NCI-H774 (cell line): ENCODE measurements at places on chromosomes 1 and 21.

DNA sequence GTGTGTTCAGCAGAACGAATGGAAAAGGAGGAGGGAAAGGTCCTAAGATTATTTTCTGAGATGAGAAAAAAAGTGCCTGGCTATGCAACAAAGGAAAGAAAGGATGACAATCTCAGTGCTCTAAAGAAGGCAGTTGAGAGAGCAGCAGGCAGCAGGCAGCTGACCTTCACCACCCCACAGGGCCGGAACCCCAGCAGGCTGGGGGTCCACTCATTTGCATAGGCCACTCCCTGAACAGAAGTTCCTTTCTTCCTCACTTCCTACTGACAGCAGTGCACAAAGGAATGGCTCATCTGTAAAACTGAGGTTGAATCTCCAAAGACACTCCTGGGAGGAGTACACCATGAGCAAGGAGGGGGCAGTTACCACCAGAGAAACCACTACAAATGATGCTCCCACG lies 41.4 kb upstream of the TNR start:
- no peak for DNase-seq

DNA sequence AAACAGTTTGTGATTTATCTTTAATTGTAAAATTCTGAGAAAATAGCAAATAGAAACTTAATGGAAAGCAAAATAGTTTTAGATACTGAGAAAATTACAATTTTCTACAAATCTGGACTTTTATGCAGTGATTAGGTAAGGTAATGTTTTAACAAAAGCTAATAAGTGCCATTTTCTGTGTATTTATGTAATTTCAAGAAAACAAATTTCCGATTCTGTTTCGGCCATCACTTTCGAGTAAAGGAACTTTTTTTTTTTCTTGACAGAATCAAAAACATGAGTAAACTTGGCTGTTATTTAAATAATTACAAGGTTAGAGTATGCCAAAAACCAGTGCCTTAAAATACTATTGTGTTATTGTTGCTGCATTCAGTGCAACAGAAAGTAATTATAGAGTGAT lies 280.4 kb upstream of the C1orf105 start:
- no peak for DNase-seq

- DNase-seq, result no peak
These were observed 183.6 kb downstream of the GIPC2 start for GRCh38 chr1:78229344-78229743.

DNA sequence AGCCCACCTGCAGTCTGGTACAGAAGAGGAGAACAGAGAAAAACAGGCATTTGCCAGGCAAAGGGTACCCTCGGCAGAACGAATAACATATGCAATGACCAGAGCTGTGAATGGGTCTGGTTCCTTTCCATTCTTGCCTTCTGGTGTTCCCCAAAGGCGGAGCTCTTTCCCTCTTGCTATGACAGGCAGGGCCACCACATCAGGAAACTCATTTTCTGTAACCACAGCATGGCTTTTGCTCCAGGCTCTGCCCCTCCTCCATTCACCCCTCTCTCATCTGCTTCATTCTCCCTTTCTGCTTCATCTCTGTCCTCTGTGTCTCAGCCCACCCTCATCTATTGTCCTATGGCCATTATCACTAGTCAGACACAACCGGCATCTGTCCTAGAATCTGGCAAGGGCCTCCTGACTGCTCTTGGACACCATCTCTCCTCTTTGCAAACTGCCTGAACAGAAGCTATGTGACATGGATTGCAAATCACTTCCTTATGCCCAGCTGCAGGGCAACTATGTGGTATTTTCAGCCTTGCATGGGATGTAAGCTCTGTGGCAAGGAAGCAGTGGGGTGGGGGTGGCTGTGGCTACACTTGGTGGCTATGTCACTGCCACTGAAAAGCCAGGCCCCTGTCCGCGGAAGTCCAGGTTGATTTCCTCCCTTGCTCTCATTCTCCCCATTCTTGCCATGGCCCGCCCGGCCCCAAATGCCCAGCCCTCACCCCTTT lies 78.8 kb upstream of the ABCD3 start:
- no peak for DNase-seq

DNA sequence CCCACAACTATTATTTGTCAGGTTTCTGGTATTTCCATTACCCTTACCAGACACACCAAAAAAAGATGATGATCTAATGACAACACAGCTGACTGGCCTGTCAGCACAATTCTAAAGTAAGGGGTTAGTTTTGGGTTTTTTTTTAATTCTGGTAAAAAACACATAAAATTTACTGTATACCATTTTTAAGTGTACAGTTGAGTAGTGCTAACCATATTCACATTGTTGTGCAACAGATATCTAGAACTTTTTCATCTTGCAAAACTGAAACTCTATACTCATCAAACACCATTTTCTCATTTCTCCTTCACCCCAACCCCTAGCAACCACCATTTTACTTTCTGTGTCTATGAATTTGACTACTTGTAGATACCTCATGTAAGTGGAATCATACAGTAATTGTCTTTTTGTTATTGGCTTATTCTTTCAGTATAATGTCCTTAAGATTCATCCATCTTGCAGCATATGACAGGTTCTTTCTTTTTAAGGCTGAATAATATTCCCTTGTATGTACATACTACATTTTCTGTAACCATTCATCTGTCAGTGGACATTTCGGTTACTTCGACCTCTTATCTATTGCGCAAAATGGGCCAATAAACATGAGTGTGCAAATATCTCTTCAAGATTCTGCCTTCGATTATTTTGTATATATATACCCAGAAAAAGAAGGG lies 29.8 kb downstream of the ARNT start:
- DNase-seq, result no peak

GRCh38 chr1:145936247-145936646 lies 9.0 kb upstream of the RBM8A start:
- DNase-seq, result no peak

GRCh38 chr1:101175466-101175865 lies 61.4 kb upstream of the S1PR1 start:
- DNase-seq, result no peak

GRCh38 chr1:181255270-181255929 lies 166.9 kb downstream of the IER5 start:
- no peak for DNase-seq

DNA sequence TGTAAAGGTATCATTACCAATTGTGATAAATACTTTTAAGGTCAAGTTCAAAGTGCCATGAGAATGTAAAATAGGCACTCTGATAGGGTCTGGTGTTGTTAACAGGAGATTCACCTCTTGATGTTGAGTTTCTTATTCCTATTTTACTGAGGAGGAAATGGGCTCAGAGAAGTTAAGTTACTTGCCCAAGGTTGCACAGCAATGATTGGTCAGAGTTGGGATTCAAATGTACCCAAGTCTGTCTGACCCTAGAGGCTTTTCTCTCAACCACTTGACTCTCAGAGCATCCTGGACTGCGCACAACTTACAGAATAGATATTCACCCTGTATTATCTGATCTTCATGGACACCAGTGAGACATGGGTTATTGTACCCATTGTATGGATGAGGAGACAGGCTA lies 33.9 kb downstream of the SOX13 start:
- DNase-seq, result no peak

- DNase-seq, result no peak
These were observed 219.6 kb downstream of the PDE4B start for GRCh38 chr1:66012106-66012784.

GRCh38 chr1:61618193-61618592 lies 106.7 kb downstream of the TM2D1 start:
- no peak for DNase-seq

DNA sequence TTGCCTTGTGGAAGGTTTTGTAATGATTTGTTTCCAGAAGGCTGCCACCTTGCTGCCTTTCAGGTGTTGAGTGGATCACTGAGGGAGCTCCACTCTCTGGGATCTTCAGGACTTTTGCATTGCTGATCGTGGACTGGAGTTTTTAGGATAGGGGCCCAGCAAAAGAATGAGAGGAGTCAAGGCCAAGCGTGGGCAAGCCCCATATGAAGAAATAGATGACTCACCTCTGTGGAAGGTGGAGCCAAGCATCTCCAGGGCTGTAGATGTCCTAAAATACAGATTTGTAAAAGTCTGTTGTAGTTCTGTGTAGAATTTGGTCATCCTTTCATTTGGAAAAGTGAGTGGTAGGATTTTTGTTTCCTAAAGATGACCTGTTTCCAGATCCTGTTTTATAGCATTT lies 67.0 kb downstream of the ST3GAL3 start:
- DNase-seq, result no peak

DNA sequence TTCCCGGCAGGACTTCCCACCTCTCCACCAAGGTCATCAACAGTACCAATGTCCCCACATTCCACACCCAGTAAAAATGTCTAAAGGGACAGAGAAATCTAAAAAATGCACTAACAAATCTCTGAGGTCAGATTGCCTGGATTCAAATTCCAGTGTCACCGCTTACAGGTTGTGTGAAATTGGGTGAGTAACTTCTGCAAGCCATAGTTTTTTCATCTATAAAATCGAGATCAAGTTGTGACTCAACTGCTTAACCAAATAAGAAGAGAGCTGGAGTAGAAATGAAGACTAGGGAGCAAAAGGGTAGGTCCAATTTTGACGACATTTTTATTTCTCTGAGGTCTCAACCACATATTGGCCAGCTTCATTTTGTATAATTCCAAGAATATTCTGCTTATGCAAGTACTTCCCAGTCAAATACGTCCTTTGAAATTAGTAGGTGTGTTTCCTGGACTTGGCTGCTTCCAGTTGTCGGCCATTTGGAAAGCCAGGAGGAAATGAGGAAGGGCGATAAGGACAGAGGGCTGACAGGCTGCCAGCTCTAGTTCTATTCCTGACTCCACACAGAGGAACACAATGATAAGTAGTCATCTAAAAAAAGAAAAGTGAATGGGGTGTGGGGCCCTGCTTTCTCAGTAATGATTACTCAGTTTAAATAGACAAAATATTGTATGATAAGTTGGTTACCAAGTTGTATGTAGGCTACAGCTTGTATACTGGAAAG lies 57.7 kb upstream of the ZC3H11B start:
- no peak for DNase-seq

- no peak for DNase-seq
These were observed 548.2 kb downstream of the PTPRU start for GRCh38 chr1:29784276-29785136.

DNA sequence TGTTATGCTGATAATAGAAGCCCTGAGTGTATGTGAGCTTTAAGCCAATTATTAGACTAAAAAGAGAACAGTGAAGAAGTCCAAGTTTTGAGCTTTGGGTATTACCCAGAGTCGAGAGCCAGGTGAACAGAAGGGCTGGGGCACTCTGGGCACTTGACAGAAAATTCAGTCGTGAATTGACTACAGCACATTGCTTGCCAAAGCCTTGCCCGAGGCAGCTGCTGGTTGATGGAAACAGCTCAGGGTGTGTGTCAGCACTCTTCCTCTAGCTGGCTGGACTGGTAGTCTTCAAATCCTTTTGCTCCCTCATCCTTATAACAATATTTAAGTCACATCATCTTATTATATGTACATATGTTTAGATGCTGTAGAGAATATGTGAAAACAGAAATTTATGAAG lies 21.3 kb downstream of the PDE4B start:
- DNase-seq, result peak; percentile 63

- no peak for DNase-seq
These were observed 36.4 kb downstream of the ELK4 start for GRCh38 chr1:205595435-205595834.

DNA sequence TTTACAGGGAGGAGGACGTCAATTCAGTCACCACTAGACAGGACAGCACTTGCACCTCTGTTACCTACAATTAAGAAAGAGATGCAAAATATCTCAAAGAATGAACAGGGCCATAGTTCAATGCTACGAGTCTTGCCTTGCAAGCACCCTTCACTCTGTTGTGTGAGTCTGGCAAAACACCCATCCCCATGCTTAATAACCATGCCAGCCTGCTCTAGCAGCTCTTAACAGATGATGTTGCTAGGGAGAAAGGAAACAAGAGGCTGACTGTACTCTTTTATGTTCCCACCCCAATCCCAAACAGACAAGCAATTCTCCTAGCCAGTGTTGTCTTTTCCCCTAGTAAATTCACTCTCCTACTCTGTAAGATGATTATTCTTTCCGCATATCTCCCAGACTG lies 5.3 kb downstream of the CBR1 start:
- no peak for DNase-seq

DNA sequence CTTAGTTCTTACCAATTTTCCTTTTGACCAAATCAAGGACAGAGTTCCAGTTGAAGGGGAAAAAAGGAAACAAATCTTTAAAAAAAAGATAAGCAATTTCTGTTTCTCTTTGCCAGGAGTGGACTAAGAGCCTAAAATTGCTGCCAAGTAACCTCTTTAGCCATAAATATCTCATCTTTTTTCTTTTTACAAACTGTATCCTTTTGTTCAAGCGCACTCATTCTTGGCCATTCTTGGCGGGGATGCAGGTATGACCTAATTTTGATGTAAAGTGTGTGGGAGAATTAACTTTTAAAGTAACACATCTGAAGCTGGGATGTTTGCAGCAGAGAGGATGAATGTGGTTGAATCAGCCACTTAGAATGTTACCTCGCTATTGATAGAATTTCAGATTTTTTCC lies 13.4 kb upstream of the KIF1B start:
- no peak for DNase-seq

DNA sequence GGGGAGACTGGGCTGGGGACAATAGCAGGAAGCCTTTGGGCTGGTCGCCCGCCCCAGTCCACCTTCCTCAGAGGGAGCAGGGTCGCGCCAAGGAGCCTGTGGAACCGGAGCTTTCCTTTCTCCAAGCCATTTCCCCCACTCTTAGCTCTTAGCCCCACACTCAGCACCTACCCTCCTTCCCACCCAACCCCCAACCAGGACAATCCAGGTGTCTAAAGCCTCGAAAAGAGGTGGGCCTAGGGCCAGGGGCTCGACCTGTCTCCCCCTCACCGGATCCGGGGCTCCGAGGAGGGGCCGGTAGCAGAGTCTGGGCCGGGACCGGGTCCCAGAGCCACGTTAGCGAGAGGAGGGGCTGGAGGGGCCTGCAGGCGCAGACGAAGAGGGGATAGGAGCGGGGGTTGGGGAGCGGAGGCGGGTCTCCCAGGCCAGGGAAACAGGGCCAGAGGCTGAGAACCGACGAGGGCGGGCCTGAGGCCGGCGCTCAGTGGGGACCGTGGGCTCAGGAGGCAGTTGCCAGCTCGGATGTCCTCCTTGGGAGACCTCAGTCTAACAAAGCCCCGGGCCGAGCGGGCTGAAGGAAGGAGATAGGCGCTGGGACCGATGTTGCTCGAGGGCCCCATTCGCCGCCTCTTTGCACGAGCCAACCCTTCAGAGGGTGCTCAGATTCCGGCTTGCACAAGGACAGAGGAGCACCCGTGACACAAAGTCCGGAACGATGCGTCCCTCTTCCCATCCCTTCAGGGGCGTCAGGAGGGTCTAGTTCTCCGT lies 943 bp downstream of the SEMA6C start:
- no peak for DNase-seq

DNA sequence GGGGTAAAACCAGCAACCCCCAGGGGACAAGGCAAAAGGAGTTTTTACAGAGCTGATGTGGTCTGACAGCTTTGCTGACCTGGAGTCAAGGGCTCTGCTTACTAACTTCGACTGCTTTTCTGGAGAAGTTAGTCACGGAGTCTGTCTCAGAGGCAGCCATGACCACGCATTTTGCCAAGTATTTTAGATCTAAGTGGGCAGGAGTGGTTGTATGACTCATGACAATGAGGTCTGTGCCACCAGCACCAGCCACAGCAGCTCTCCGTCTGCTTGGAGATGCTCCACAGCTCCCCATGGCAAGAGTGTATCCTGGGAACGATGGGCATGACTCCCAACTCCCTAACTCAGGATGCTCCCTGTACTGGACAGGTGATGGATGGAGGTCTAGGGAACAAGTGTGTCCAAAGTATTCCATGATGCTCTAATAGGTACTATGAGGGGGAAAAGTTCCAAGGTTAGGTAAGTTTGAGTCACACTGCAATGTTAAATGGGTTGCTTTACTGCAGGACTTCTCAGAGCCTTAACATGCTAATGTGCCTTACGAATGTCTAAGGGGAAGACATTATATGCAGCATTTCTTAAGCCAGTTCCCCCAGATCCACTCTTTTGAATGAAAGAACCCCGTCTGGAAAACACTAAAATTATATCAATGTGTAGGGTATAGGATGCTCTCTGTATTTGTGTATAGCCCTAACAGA lies 359.0 kb downstream of the HHAT start:
- DNase-seq, result no peak
